NB4 (cell line): ENCODE measurements at places on chromosomes 4 and X.

DNA sequence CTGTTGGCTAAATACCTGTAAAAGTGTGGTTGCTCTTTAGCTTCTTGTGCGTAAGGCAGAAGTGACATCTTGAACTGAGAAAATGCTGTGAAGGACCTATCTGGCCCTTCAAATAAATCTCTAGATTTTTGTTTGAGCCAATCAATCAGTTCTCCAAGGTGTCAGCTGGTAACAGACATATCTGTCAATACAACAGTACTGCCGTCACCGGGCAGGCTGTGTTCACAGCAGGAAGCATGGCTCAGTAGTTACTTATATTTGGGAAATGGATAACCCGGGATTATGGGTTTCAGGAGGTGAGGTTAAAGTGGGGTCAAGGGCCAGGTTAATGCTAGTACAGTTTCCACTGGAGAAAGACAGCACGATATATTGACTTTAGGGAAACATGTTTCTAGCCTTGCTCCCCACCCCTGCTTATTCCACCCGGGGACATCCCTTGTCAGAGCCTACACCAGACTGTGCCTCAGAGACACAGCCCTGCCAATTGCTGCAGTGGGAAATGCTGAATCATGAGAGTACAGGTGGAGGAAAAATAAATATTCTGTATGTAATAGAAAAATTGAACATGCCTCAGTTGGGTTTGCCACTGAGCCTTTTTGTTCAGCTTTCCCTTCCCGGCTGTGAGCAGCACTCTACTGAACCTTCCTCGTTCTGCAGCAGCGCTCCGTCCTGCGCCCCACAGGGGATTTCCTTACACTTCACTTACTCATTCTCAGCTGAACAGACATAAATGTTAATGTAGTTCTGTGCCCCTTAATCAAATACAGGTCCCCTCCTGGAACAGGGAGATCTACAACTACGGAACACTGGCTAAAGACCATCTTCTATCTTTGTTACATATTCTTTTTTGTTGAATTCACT lies 121.1 kb downstream of the MGST2 start:
- DNase-seq = no peak

DNA sequence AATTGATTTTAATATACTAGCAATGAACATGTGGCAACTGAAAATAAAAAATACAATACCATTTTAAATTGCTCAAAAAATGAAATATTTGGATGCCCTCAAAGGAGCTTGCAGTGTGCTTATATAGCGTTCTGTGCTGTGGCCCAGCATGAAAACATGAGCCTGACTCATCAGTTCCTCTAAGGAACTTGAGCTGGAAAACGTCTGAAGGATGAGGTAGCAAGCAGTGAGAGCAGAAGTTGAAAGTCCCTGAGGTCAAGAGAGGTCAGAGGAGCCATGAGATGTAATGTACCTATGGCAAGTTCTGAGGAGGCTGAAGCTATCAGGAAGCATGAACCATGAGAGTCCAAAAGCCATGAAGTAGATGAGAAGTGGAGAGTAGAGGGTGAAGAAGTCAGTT lies 59.7 kb downstream of the HMGB3 start:
- DNase-seq = peak; percentile 31

DNA sequence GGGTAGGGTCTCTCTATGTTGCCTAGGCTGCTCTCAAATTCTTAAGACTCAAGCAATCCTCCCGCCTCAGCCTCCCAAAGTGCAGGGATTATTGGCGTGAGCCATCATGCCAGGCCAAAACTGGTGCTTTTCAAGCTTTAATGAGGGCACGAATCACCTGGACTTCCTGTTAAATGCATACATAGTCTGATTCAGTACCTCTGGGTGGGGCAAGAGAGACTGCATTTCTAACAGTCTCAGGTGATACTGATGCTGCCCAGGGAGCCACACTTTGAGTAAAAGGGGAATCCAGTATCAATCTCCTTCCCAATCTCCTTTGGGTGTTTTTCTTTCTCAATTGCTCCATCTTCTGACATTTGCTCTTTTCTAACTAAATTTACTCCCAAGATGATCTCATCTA lies 96.5 kb downstream of the SH3RF1 start:
- DNase-seq = no peak

GRCh38 chr4:7240306-7240705 lies 48.0 kb downstream of the SORCS2 start:
- DNase-seq = no peak

- peak; percentile 22 for DNase-seq
These were observed 1333.9 kb upstream of the TENM3 start for GRCh38 chr4:180909279-180909678.

DNA sequence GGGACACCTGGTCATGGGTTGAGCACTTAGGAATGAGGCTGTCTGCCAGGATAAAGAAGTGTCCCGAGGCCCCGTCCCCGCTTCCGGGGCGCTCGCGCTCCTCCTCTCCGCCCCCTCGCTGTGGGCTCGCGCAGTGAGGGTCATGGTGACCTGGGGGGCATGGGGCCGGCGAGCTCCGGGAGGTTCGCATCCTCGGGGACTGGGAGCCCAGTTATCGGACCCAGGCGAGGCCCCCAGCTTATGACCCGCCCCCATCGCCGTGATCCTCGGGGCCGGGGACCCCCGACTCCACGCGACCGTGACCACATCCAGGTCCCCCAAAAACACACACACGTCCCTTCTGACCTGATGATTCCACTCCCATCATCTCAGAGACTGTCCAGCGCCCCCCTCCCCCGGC lies 35.3 kb upstream of the SRPX start:
- DNase-seq = no peak

DNA sequence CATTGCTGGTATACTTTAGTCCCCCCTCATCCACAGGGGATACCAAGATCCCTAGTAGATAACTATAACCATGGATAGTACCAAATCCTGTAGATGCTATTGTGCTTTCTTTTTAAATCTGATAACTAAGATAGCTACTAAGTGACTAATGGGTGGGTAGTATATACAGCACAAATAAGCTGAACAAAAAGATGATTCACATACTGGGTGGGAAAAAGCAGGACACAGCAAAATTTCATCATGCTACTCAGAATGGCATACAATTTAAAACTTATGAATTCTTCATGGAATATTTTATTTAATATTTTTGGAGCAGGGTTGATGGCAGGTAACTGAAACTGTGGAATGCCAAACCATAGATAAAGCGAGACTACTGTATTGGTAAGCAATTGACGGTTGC lies 161.6 kb downstream of the IL15 start:
- no peak for DNase-seq

DNA sequence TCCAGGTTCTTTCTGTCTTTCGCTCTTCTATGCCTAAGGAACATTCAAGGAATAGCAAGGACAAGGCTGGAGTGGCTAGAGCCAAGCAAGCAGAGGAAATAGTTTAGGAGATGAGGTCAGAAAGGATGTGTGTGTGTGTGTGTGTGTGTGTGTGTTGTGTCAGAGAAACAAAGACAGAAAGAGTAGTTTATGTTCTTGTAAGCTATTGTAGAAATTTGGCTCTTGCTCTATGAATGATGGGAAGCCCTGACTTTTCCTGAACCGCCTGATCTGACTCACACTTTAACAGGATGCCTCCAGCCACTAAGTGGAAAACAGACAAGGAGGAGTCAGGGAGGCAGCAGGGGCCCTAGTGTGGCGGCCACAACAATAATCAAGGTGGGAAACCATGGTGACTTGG lies 39.7 kb downstream of the LGI2 start:
- no peak for DNase-seq

DNA sequence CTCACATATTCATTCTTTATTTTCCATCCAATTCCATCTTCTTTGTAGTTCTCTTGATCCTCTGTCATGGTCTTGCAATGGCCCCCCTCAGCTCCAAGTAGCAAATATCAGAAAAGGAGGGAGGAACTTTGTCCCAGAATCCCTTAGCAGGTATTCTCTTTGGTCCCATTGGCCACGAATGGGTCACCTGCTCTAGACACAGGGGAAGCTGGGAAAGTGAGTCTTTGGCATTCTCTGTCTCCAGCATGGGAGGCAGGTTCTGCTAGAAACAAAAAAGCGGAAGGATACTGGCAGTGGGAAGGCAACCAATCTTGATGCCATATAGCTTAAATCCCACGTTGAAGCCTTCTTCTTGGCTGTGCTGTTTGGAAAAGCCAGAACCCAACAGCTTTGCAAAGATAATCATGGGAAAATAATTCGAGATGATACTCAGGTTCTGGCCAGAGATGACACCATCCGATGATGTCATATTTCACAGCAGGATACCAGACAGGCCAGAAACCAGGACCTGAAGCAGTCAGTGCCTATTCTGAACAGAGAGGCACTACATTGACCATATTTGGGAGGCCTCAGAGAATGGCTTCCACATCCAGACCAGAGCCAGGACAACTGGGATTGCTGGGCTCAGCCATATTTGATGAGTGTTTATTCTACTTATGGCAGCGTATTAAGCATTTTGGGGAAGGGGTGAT lies 110.4 kb upstream of the ATXN3L start:
- no peak for DNase-seq

- peak; percentile 18 for DNase-seq
These were observed 8.7 kb upstream of the PDHA2 start for GRCh38 chr4:95831166-95831565.

DNA sequence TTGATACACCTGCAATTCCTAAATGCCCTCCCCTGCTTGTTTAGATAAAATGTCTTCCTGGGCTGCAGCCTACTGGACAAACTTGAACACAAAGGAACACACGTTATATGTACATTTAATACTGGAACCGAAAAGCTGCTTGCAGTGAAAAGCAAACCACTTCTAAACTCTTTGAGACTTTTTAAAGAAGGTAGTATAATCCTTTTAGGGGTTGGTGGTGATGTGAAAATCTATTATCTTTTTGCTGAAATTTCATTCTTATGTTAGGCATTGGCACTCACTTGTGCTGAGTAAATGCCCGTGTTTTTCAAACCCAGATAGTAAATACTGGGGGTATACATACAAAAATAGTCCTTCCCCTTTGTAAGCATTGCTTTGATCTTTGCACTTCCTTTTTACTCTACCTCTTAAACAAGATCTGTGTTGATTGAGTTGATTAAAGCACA lies 2.2 kb downstream of the NFKB1 start:
- DNase-seq = peak; percentile 50

- DNase-seq = no peak
These were observed 373.4 kb downstream of the PRDM5 start for GRCh38 chr4:120549011-120549570.

- no peak for DNase-seq
These were observed 318.8 kb downstream of the ZNF674 start for GRCh38 chrX:46226422-46226821.

GRCh38 chr4:59960143-59960542 lies 1240.0 kb upstream of the ADGRL3 start:
- no peak for DNase-seq

GRCh38 chrX:31420711-31421151 lies 348.9 kb upstream of the FTHL17 start:
- DNase-seq = no peak

DNA sequence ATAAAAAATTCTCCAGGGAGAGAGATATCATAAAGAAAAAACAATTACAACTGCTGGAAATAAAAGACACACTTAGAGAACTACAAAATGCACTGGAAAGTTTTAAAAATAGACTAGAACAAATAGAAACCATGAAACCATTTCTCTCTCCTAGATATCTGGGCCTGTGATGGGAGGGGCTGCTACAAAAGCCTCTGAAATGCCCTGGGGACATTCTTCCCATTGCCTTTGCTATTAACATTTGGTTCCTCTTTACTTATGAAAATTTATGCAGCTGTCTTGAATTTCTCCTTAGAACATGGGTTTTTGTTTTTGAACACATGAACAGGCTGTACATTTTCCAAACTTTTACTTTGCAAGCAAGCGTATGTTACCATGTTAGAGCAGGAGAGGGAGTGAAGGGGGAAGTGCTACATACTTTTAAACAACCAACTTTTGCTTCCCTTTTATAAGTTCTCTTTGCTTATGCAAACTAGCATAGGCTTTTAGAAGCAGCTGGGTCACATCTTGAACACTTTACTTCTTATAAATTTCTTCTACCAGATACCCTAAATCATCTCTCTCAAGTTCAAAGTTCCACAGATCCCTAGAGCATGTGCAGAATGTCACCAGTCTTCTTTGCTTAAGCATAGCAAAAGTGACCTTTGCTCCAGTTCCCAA lies 47.9 kb upstream of the PACRGL start:
- peak; percentile 7 for DNase-seq

DNA sequence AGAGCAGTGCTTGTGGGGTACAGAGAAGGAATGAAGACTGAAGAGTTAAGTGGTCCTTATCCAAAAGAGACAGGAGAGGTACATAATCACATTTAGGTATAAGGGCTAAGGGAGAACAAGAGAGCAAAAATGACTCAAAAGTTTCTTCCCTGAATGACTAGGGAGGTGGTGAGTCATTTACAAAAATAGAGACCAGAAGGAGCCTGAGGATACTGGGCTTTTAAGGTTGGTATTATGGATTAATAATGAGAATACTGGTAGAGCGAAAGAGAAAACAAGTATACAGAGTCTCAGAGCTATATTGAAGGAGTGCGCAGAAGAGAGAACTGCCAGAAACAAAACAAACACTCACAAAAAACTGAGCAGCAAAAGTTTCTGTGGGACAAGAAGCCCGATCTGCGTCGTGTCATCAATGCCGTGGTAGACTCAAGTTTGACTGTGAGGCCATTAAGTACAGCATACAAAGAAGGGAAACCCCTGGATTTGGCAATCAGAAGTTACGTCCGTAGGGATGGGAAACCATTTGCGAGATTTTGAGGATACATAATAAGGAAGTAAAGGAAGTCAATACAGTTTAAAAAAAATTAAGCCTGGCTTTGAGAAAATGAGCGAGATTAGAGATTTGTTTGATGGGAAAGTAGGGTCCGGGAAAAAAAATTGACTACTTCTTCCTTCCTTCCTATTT lies 129.1 kb upstream of the STIM2 start:
- DNase-seq = peak; percentile 15

GRCh38 chr4:15558561-15558960 lies 88.9 kb downstream of the CC2D2A start:
- DNase-seq = no peak

DNA sequence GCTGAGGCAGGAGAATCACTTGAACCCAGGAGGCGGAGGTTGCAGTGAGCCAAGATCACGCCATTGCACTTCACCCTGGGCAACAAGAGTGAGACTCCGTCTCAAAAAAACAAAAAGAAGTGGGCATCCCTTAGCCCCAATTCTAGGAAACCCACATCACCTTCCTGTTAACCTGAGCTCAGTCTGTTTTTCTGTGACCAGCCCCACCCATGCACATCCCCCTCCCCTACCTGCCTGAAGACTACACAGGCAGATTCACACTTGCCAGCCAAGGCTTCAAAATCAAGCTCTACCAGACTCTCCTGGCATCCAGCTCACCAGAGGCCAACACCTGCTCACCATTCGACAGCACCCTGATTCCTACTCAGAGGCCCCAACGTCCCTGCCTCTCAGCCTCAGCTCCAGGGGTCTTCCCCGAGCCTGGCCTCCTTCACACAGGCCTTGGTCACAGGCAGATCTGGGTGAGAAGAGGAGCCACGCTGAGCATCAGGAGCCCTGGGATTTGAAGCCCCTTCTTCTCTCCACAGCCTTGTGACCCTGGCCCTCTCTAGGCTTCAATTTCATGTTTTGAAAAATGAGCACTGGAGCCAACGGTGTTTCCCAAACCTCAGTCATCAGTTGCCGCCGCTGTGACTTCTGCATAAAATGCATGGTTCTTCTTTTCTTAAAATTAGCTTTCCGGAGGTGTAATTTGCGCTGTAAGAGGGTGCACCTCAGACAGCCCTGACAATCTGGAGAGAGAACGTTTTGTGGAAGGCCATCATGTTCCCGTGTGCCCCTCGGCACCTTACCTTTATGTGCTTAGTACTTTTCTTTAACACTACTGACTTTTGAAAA lies 47.3 kb downstream of the JAKMIP1 start:
- no peak for DNase-seq

- no peak for DNase-seq
These were observed 1008.7 kb downstream of the GLUD2 start for GRCh38 chrX:122055979-122056715.

GRCh38 chrX:69968950-69969349 lies 80.8 kb downstream of the AWAT2 start:
- DNase-seq = no peak
